T-helper 17 cell (primary cell): ENCODE measurements at places on chromosomes 4 and X.

GRCh38 chrX:134885336-134886001 lies 105.3 kb upstream of the SMIM10 start:
- no peak for DNase-seq

GRCh38 chrX:135434258-135435138 lies 12.8 kb downstream of the SMIM10L2A start:
- no peak for DNase-seq

DNA sequence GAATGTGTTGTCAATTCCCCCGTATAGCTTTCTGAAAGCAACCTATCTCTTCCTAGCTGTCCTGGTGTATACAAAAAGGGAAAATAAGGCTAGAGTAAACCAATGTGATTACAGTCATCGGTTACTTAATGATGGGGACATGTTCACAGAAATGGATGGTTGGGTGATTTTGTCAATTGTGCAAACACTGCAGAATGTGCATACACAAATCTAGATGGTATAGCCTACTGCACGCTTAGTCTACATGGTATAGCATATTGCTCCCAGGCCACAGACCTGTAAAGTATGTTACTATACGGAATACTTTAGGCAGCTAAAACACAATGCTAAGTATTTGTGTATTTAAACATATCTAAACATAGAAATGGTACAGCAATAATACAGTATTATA lies 5.1 kb downstream of the DTHD1 start:
- no peak for DNase-seq

- DNase-seq, result no peak
These were observed 103.4 kb downstream of the QRFPR start for GRCh38 chr4:121277194-121278105.

DNA sequence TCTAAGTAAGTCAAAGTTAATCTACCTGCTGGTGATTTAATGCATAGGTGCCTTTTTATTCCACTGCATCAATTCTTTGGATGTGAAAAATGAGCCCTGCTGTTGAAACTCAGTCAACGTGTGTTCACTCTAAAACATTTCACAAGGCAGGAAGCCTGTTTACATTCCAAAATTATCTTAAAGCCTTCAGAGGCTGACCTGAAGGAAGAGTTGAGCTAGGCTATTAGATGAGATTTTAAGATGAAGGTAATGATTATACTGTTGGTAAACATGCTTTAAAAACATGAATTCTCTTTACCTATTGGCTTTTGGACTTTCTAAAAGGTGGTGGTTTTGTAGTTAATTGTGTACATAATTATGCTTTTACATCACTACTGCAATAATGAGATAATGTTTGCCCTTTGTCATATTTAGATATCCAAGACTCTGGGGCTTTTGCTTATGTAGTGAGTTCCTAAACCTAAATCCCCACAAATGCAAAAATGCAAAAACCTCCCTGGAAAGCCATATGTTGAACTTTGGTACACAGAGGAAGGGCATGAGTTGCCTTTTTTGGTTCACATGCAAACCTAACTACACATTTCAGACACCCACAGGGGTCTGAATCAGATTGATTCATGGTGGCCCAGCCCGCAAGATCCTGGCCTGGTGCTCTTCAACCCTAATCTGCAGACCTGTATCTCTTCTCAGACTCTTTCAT lies 92.3 kb downstream of the KLHL8 start:
- DNase-seq, result no peak

- no peak for DNase-seq
These were observed 37.2 kb downstream of the CXCL8 start for GRCh38 chr4:73777612-73778011.

DNA sequence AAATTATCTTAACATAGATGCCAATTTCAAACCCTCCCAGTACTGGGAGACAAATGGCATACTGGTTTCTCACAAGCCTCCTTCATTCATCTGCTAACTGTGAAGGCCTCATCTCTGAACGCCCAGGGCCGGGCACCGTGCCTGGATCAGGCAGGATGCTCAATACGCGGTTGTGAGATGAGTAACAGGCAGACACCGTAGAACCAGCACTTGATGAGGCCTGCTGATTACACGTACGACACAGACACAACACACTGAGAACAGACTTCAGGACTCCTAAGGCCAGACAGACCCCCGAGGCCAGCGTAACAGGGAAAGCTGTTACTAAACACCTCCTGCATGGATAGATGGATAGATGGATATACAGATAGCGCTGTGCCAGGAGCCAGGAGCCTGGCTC lies 154.6 kb downstream of the AFAP1 start:
- peak; percentile 21 for DNase-seq

- no peak for DNase-seq
These were observed 75.5 kb downstream of the CASP3 start for GRCh38 chr4:184573701-184574100.

DNA sequence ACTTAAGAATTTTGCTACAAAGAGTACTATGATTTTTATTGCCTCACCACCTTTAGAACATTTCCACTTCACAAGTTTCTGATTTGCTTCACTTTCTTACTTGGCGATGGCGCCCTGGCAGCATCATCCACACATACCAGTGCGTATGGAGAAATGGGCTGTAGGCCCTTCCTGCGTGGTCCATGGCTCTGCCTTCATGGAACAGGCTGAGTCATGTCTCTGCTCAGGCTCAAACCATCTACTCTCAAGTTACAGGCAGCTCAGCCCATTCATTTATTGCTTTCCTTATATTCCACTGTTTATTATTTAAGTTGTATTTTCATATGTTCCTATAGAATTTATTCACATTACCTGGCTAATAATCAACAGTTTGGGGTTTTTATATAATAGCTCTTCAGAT lies 21.1 kb downstream of the CASP3 start:
- no peak for DNase-seq

DNA sequence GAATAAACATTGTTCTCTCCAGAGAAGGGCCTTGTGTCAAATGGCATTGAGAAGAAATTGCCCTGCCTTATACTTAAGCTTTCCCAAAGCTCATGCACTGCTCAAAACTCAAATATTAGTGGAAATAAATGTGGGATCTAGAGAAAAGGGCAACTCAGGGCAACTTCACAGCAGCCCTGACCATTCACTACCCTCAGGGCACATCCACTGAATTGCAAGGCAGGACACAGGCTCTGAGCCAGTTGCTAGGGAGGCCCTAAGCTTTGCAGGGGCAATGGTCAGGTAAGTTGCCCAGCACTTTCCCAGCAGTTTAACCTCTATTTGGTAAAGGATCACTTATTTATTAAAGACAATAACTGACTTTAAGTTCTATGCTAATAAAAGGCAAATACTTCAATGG lies 255.3 kb upstream of the TEX13A start:
- DNase-seq, result no peak

- DNase-seq, result no peak
These were observed at the start of gene FRAS1 for GRCh38 chr4:78057135-78057599. Gene FRAS1, plus strand, starts transcription at chr4:78057323. Its CDS starts 687 bp downstream, at chr4:78058010.

GRCh38 chr4:147479786-147480185 lies 1.1 kb upstream of the EDNRA start:
- DNase-seq, result no peak

- no peak for DNase-seq
These were observed 524.9 kb downstream of the CENPC start for GRCh38 chr4:67020438-67020797.

GRCh38 chr4:52197306-52197705 lies 146.2 kb downstream of the SPATA18 start:
- no peak for DNase-seq

GRCh38 chr4:154406018-154406795 lies 85.4 kb downstream of the DCHS2 start:
- no peak for DNase-seq

- no peak for DNase-seq
These were observed 106.6 kb upstream of the H2AZ1 start for GRCh38 chr4:100056701-100057100.

- no peak for DNase-seq
These were observed at the start of gene OTC for GRCh38 chrX:38352362-38352761. Gene OTC, plus strand, starts transcription at chrX:38352604. Its CDS starts 93 bp downstream, at chrX:38352697.

GRCh38 chrX:72205706-72206105 lies 24.1 kb downstream of the PIN4 start:
- no peak for DNase-seq

- no peak for DNase-seq
These were observed 487.9 kb downstream of the C4orf33 start for GRCh38 chr4:129583868-129584267.

- no peak for DNase-seq
These were observed 34.0 kb upstream of the ENPP6 start for GRCh38 chr4:184251670-184251980.

DNA sequence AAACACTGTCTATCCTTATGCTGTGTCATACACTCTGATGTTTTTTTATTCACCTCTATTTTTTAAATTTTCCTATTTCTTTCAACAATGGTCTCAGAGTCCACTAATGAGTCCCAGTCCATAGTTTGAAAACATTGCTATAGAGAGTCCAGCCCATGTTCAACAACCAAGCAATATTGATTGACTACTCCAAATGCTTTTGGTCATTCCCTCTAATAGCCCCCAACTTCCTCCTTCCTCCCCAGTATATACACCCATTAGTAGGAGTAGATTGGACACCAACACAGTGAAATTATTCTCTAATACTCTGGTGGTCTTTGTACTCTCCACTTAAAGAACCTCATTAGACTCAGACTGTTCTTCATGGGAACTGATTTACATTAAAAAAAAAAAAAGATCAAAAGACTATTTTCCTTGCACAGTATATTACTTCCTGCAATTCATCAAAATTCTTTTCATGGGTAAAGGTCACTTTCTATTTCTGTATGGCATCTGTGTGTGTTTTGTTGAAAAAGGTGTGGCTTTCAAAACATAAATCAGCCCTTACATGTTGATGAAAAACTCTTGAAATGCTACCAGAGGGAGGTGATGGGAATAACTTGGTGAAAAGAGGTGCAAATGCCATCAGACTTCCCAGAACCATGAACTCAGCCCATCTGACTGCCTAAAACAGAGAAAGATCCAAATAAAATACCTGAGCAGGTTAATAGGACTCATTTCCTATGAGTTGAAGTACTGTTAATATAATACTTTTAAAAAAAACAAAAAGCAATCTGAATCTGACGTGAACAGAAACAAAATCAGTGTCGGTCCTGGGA lies 250.3 kb upstream of the KLF3 start:
- no peak for DNase-seq

DNA sequence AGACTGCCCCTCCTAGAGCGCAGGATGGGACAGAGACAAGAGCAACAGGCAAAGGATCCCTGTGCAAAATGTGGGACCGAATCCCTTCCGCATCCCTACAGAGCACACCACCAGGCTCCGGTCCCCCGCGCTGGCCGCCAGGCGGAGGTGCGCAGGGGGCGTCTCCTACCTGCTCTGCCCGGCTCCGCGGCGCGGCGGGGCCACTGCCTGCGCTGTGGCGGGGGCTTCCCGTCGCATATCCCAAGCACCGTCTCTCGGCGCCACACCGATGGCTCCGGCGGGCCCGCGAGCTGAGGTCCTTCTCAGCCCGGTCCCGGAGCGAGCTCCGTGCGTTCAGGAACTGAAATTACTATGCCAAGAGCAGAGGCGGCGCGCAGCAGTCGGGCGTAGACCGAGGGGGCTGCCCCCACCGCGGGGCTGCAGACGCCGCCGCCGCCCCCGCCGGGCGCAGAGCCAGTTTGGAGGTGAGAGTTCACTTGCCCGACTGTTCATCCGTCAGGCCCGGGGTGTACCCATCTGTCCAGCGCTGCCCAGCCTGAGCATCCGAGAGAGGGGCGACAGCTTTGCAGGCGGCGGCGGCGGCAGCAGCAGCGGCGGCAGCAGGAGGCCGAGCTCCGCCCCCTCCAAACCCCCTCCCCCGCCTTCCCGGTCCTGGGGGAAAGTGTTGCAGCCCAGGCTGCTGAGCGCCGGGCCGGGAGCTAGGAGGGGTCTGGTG lies at the start of gene GPRIN3:
Gene GPRIN3 (minus strand): TSS at position 355 of the 715 bp plus-strand sequence. CDS start 57,690 bp downstream, outside the sequence.
- DNase-seq, result peak; percentile 68

- DNase-seq, result no peak
These were observed 273.9 kb downstream of the BCOR start for GRCh38 chrX:39823854-39824253.

DNA sequence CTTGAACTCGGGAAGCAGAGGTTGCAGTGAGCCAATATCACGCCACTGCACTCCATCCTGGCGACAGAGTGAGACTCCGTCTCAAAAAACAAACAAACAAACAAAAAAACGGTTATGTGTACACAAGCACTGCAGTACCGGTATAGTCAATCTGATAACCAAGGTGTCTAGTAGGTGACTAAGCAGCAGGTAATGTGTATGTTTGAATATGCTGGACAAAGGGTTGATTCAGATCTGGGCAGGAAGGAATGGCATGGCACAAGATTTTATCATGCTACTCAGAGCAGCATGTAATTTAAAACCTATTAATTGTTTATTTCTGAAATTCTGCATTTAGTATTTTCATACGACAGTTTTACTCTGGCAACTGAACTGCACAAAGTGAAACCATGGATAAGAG lies 41.7 kb downstream of the MAGEC1 start:
- no peak for DNase-seq

DNA sequence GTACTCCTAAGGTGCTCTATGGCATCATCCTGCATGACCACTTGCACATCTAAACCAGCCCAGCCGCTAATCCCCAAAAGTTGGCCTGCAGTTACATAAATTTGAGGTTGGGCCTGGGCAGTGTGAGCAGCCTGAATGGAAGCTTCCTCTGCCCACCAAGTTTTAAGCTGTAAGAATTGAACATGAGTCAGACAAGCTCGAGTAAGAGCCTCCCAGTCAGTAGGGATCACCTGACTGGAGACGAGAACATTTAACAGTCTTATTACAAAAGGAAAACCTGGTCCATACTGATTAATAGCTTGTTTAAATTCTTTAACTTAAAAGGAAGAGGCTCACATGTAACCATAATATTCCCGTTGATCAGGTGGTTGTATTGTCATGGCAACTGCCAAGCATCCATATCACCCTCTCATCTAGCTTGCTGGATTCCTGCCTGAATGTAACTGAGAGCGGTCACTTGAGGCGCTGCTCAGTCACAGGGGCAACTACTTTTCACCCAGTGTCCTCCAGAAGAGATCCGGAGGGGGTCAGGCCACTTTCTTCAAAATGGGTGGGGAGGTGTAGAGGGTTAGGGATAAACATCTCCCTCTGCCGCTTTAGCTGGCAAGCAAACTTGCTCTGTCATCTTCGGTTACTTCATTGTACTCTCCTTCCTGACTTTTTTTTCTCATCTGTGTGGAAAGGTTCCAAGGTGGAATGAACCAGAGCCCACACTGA lies 56.6 kb upstream of the WDR1 start:
- DNase-seq, result no peak

DNA sequence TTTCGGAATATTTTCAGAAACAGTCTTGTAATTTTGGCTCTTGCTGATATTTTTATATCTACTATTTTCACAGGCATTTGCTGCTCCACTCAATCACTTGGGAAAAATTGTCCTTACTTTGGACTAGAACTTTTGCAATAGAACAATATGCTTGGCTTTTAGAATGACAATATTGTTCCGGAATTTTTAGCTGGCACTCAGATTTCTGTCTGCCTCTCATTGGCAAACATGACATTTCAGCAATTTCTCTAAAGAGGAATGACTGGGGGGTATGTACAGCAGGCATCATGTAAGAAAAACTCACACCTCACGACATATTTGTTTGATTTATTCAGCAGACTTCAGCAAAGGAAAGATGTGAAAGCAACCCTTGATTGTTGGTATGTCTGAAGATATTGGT lies 243.6 kb upstream of the GPRIN3 start:
- DNase-seq, result no peak

GRCh38 chrX:38891641-38892413 lies 90.6 kb downstream of the MID1IP1 start:
- no peak for DNase-seq

GRCh38 chr4:90093526-90093925 lies 33.7 kb upstream of the CCSER1 start:
- no peak for DNase-seq
